ENCODE measurements at places on chromosomes 7 and 10.

DNA sequence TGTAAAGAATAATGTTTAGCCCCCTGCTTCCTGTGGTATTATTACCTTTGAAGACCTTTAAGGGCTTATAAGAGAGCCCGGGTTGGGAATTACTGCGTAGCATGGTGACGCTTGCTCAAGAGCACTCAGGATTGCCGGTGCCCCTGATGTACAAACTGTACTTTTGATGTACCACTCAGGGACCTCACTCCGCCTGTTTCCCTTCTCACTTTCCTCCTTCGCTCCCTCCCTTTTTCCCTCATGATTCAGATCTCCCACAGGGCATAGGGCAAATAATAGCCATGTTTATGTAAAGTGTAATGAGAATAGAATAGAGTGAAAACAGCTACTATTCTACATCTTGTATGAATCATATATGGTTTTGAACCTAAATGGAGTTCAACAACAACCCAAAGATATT is 77.8 kb upstream of the PDCD4 start:
- DNase-seq = no peak

DNA sequence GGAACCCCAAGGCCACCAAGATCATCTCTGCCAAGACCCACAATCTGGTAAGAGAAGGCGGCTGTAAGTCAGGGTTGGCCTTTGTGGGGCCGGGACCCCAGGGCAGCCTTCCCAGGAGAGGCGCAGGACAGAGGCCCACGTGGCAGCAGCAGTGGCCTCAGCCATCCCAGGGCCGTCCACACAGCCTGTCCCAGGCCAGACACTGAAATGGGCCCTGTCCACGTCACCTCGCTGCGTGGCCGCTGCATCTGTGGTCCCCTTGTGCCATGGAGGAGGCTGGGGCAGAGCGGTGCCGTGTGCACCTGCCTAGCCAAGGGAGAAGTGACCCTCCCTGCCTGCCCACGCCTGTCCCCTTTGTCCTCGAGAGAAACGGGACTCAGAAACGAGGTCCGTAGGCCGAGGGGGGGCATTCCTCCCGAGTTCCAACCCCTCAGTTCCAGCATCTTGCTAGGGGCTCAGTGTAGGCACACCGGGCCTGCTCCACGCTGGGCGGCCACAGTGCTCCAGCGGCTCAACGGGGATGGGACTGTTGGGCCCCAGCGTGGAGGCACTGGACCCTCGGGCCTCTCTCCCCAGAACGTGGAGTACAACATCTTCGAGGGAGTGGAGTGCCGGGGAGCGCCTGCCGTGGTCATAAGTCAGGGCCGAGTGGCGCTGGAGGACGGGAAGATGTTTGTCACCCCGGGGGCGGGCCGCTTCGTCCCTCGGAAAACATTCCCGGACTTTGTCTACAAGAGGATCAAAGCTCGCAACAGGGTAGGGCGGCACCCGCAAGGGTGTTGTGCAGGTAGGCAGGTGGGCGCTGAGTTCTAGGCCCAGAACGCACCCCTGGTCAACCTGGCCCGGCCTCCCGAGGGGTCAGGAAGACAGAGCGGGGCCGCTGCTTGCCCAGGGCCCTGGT is 15.6 kb downstream of the DPYSL4 start:
- no peak for DNase-seq

GRCh38 chr10:88791924-88792323 is 10.6 kb upstream of the LIPM start:
- peak; percentile 8 for DNase-seq

GRCh38 chr7:6658618-6659345 is 21.7 kb downstream of the ZNF316 start:
- DNase-seq = no peak

DNA sequence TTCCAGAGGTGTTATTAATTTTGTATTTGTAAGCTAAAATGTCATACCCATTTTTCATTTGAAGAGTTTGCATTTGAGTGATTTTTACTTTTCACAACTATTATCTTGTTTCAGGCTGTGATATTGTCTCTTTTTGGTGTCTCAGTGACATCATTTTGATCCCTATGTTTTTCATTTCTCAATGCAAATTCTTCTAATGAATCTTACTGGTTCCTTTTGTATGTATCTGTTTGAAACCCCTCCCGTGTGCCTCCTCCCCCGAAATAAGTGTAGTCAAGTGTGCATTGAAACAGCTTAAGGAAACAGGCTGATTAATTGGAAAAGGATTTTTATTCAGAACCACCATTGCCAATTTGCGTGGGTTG is 77.8 kb downstream of the SHH start:
- DNase-seq = no peak

DNA sequence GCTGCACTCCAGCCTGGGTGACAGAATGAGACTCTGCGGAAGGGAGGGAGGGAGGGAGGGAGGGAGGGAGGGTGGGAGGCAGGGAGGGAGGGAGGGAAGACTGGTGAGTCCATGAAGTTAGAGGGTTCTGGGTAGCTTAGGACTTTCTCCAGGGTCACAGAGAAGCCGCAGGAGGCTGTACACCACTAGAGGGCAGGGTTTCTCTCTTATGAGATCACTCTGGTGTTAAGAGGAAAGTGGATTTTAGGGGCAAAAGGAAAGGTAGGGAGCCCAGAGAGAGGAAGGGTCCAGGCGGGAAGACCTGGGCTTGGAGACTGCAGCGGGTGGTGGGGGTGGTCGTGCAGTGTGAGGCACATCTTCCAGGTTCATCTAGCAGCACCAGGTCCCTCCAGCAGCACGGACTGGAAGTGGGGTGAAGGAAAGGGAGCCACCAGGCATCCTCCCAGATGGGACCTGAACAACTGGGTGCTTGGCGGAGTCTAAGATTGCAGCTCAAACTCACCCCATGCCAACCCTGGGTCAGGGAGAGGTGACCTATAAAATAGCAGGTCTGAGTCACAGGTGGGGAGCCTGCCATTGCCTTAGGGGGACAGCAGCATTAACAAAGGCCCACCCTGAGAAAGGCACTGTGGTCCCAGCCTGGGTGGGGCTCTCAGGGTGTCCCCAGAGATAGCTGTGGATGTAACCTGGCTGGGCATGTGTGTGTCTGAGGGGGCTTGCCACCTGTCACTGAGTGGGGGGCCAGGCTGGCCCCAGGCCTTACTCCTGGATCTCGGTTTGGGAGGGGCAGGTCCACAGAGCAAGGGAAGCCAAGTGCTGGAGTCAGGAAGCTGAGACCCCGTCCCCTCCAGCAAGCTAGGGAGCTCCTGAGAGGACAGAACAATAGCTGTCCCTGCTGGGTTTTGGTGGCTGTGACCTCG is 48.5 kb upstream of the SLC29A3 start:
- DNase-seq = peak; percentile 33
